ENCODE measurements at places on chromosomes 1 and 21.

DNA sequence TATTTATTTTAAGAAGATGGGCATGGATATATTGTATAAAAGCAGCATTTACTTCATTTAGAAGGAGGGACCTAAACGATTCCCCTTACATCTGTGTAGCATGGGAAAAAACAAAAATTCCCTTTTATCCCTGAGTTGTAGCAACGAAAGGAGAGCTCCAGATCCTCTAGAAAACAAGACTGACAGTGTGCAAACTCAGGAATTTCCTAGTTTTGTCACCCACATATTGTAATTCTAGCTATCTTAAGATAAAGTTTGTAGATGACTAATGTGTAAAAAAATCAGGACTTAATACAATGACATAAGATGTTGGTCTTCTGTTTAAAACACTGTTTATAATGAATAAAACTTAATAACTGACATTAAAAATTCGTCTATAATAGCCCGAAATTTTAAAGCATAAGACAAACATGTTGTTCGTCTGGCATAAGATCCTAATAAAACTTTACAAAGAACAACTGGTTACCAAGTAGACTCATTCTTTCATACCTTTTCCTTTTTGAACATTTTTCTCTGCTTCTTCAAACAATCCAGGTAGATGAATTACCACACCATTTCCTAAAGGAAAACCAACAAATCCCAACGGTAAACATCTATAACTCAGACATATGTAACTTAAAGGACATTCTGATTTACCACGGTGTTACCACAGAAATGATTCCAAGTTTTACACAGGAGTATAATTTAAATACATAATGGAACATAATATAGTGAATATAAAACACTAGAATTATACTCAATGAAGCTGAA, 15.2 kb downstream of the ADSS2 start:
- DNase-seq, result no peak

DNA sequence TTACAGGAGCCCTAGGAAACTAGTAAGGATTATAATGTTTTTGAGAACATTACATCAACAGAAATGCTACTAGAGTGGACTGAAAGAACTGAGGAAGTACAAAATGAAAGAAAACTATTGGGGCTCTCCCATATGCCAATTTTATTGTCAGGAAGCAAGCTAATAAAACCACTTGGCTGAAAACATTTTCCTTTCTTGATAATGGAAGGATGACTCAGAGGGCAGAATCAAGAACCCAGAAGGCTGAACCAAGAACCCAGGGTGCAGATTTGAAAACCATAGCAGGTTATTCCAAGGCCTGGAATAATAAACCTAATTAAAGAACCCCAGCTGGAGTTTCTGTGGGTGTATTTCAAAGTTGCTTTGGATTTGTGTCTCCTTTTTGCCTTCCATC, 70.7 kb downstream of the RPE65 start:
- DNase-seq, result no peak

DNA sequence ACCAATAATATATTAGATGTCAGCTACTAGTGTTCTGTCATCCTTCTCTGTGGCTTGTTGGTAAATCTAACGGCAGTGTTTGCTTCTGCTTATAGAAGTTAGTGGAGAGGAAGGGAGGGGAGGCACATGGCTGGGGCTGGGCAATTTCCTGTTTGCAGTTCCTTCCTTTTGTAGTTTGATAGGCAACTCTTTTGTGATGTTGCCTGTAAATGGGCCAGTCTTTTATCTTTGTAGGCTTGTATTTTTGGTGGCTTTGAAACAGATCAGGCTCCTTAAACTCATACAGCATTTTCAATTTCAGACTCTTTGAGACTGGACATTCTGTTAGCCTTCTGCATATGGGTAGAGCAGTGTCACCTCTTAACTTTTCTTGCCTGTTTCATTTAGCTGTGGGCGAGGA, 48.1 kb downstream of the CDC14A start:
- peak; percentile 22 for DNase-seq

GRCh38 chr21:45747802-45748445, 104.4 kb downstream of the PCBP3 start:
- no peak for DNase-seq

All from stimulated activated CD4-positive, alpha-beta T cell treated with anti-CD3 and anti-CD28 coated beads, TNF-alpha, amount 100 ng/mL, for 1 hour (primary cell).